ENCODE measurements at places on chromosomes 6 and 20. TPM values are rescaled to one million over a fixed set of nuclear protein-coding genes. Genes with fewer than 3 reads are reported as not detected.

TENT5A gene
- polyA plus RNA-seq = 3.5 TPM

DACT2 gene
- not detected for polyA plus RNA-seq

C6orf132 gene
- polyA plus RNA-seq = 1.8 TPM

FBXO9 gene
- 65.9 TPM for polyA plus RNA-seq

KIF25 gene
- polyA plus RNA-seq = not detected

TP53TG5 gene
- not detected for polyA plus RNA-seq

KCNK16 gene
- not detected for polyA plus RNA-seq

FAM50B gene
- polyA plus RNA-seq = 7.4 TPM

ACOT8 gene
- 54.3 TPM for polyA plus RNA-seq

ULBP3 gene
- polyA plus RNA-seq = 11.1 TPM

C20orf144 gene
- 0.19 TPM for polyA plus RNA-seq

Measured in IMR-90 (cell line).